ENCODE measurements at places on chromosomes 7 and 10. TPM values are rescaled to one million over a fixed set of nuclear protein-coding genes. Genes with fewer than 3 reads are reported as not detected.

PLAC9 gene
- polyA plus RNA-seq, result 0.21 TPM

HOXA10 gene
- not detected for polyA plus RNA-seq

DLX6 gene
- polyA plus RNA-seq, result 0.37 TPM

GPR22 gene
- 0.03 TPM for polyA plus RNA-seq

FBXO24 gene
- 0.71 TPM for polyA plus RNA-seq

EN2 gene
- 0.02 TPM for polyA plus RNA-seq

HEPACAM2 gene
- polyA plus RNA-seq, result not detected

GSDME gene
- polyA plus RNA-seq, result 127 TPM

NPSR1 gene
- polyA plus RNA-seq, result not detected

TUBB8 gene
- 0.13 TPM for polyA plus RNA-seq

ADAMTS14 gene
- polyA plus RNA-seq, result 1.2 TPM

BICC1 gene
- 2.2 TPM for polyA plus RNA-seq

GSTO2 gene
- 0.47 TPM for polyA plus RNA-seq

CTAGE6 gene
- polyA plus RNA-seq, result 0.32 TPM

USP6NL gene
- 8.9 TPM for polyA plus RNA-seq

CALML3 gene
- not detected for polyA plus RNA-seq

CCDC3 gene
- polyA plus RNA-seq, result 0.05 TPM

HECW1 gene
- polyA plus RNA-seq, result not detected

PDZD7 gene
- 1.9 TPM for polyA plus RNA-seq

SORBS1 gene
- polyA plus RNA-seq, result 0.36 TPM

CTAGE4 gene
- not detected for polyA plus RNA-seq

ASB13 gene
- 9.2 TPM for polyA plus RNA-seq

COBL gene
- not detected for polyA plus RNA-seq

IQUB gene
- polyA plus RNA-seq, result 0.10 TPM

CLCN1 gene
- 0.12 TPM for polyA plus RNA-seq

PAX4 gene
- not detected for polyA plus RNA-seq

SPDYE16 gene
- 0.10 TPM for polyA plus RNA-seq

AKR1B1 gene
- polyA plus RNA-seq, result 216 TPM

MEOX2 gene
- polyA plus RNA-seq, result not detected

MGAM2 gene
- polyA plus RNA-seq, result 0.02 TPM

KLLN gene
- 1.2 TPM for polyA plus RNA-seq

CREB5 gene
- polyA plus RNA-seq, result 19.3 TPM

ZNF25 gene
- 3.6 TPM for polyA plus RNA-seq

BTBD16 gene
- polyA plus RNA-seq, result not detected

SRI gene
- 197 TPM for polyA plus RNA-seq

LFNG gene
- 7.6 TPM for polyA plus RNA-seq

MOGAT3 gene
- not detected for polyA plus RNA-seq

NPY gene
- polyA plus RNA-seq, result 2.6 TPM

GPR15LG gene
- not detected for polyA plus RNA-seq

ATOH7 gene
- 0.12 TPM for polyA plus RNA-seq

ANKRD30A gene
- polyA plus RNA-seq, result not detected

NACAD gene
- 1.5 TPM for polyA plus RNA-seq

HNRNPA2B1 gene
- polyA plus RNA-seq, result 483 TPM

WIPF3 gene
- 0.02 TPM for polyA plus RNA-seq

ZNF746 gene
- 11.1 TPM for polyA plus RNA-seq

PON1 gene
- polyA plus RNA-seq, result not detected

VAX1 gene
- polyA plus RNA-seq, result not detected

OLAH gene
- polyA plus RNA-seq, result not detected

DGKB gene
- 2.1 TPM for polyA plus RNA-seq

LRRD1 gene
- polyA plus RNA-seq, result 0.03 TPM

HKDC1 gene
- polyA plus RNA-seq, result 0.06 TPM

NKX6-2 gene
- polyA plus RNA-seq, result not detected

ALOX5 gene
- polyA plus RNA-seq, result not detected

GTF2IRD2 gene
- polyA plus RNA-seq, result 29.5 TPM

PNLIPRP1 gene
- polyA plus RNA-seq, result not detected

ADAM22 gene
- 4.8 TPM for polyA plus RNA-seq

All from SK-N-SH (cell line).